ENCODE measurements at places on chromosomes 1 and 21. TPM values are rescaled to one million over a fixed set of nuclear protein-coding genes. Genes with fewer than 3 reads are reported as not detected.

DNA sequence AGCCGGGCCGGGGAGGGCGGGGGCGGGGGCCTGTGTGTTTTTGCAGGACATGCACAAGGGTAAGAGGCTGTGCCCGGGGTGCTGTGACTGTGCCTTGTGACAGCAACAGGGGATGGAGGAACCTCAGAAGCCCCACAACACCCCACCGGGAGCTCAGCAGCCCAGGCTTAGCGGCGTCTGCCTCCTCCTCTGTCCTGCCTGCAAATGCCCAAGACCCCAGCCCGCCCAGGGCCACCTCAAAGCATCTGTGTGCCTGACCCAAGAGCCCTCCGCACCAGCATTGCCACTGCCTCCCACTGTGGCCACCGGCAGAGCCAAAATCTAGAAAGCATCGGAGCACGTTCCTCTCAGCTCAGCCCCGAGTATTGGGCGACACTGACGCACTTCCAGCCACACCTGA lies 2.7 kb upstream of the ACTRT2 start:
- no peaks in the 10 kb centered on the region for H3K4me1 ChIP-seq
- no peak overlapping the region for H3K27ac ChIP-seq
- no peaks in the 10 kb centered on the region for H3K27me3 ChIP-seq
- no peaks in the 10 kb centered on the region for H3K36me3 ChIP-seq
- H3K4me3 ChIP-seq, result no peak overlapping the region
- DNase-seq, result no peak

The FBXO2 gene
- 0.32 TPM for total RNA-seq

The DMRTA2 gene
- not detected for total RNA-seq

DNA sequence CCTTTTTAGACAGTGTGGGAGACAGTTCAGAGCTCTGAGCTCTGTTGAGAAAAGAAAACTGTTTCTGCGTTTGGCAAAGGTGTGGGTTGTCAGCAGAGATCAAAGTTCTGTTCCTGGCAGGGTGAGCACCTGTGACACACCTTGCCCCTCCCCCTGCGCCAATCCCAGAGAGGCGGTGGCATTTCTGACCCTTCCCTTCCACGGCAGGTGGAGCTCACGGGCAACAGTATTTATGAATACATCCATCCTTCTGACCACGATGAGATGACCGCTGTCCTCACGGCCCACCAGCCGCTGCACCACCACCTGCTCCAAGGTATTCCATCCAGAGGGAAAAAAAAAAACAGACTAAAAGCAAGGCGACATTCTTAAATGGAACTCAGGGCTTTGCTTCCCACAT lies 20.7 kb downstream of the SIM2 start:
- H3K4me1 ChIP-seq, result no peaks in the 10 kb centered on the region
- H3K27me3 ChIP-seq, result no peaks in the 10 kb centered on the region
- no peaks in the 10 kb centered on the region for H3K36me3 ChIP-seq
- no peak overlapping the region for H3K27ac ChIP-seq
- DNase-seq, result no peak
- no peak overlapping the region for H3K4me3 ChIP-seq

Measured in GM12878 (cell line).